Motor neuron (in vitro differentiated cells): ENCODE measurements at places on chromosomes 7 and 10.

DNA sequence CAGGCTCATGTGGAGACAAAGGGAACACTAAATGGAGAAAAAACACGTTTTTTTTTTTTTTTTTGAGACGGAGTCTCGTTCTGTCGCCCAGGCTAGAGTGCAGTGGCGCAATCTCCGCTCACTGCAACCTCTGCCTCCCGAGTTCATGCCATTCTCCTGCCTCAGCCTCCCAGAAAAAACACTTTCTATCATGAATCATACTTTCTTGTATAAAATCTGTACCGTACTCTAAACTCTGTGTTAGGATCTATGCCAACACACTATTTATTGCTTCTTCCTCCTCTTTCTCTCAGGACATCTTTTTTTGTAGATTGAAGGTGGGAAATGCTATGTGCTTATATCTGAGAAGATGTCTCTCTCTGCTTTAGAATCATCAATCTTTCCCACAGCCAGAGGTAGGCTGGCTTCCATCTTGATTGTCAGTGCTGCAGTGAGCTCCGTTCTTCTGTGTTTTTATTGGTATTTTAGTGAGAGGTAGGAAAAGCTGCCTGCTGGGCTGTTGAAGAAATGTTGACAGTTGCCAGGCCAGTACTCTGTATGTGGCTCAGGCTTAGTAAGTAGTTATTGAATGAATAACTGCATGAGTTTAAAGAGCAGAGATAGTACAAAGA lies 101.1 kb downstream of the GPR85 start:
- ATAC-seq = no peak

DNA sequence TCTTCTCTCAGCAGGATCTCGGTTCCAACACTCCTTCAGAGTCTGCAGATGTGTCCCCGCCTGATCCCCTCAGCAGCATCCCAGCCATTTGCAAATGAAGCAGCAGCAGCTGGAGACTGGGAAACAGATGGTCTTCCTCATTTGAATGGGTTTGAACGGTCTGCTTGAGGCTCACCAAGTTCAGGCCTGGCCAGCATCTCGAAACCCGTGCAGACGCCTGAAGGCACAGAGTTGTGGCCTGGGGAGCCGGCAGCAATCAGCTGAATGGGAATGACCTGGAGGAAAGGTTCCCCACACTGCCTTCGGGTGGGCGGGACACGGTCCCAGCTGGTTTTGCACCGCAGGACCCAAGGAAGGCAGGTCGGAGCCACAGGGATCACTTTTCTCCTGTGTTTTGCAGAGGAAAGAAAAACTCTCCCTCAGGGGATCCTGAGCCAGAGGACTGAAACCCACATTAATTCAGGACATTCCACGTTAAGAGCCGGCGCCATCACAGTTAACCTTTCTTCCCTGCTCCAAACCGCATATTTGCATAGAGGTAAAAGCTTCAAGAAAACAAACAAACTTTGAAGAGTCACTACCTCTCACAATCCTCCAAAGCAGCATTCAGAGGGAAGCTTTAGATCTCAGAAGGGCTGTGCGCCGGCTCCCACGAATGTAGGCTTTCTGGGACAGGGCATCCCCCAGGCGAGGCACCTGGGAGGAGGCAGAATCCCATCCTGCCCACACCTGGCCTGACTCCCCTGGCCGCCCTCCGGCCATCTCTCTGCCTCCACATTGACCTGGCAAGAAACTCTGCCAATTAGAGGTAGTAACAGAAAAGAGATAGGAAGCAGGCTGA lies 17.7 kb downstream of the FGFR2 start:
- peak; percentile 86 for ATAC-seq

- no peak for ATAC-seq
Measured at GRCh38 chr7:80278737-80279136, 144.1 kb downstream of the GNAI1 start.

GRCh38 chr10:65394502-65395297 lies 1531.1 kb upstream of the LRRTM3 start:
- peak; percentile 85 for ATAC-seq

DNA sequence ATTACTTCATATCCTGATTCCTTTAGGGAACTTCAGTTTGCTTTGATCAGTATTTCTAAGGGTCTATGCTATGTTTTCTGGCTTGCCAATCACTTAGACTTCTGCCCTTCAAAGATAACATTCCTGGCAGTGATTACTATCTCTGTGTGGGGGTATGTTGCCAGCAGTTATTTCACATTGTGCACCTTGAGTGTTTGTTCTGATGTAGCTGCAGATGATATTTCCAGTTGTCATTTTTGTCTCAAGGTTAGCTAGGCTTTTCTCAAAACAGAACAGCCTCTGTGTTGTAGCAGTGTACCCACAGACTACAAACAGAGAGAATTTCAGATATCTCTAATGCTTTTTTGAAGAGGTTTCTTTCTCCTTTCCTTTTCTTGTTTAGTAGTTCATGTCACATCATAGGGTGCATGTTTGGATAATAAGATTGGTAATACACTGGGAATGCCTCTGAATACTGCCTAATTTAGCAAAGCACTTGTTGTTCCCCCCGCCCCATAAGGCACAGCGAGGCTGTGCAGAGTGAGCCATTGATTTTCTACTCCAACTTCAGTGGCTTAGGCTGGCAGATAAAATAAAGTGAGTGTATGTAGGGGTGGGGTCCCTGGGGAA lies 134.7 kb upstream of the AGR3 start:
- ATAC-seq = no peak

- ATAC-seq = peak; percentile 64
Measured at GRCh38 chr7:117871778-117872538, 1.3 kb downstream of the CTTNBP2 start.

GRCh38 chr10:484441-484924 lies 205.0 kb downstream of the DIP2C start:
- peak; percentile 71 for ATAC-seq

- no peak for ATAC-seq
Measured at GRCh38 chr7:92655346-92655884, 65.2 kb upstream of the FAM133B start.

DNA sequence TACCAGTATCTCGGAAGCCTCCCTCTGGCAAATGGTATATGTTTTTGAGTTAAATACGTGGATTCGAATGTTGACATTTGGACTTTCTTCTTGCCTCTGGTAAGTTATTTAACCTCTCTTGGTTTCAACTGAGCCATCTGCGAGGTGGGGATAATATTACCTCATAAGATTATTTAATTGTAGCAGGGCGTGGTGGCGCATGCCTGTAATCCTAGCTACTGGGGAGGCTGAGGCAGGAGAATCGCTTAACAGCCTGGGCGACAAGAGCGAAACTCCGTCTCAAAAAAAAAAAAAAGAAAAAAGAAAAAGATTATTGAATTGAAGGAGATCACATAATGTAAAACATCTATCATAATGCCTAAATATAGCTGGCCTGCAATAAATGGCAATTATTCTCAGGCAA lies 396 bp upstream of the TAF5 start:
- peak; percentile 2 for ATAC-seq

- ATAC-seq = peak; percentile 36
Measured at GRCh38 chr7:78149787-78150186, 351.2 kb downstream of the PHTF2 start.

DNA sequence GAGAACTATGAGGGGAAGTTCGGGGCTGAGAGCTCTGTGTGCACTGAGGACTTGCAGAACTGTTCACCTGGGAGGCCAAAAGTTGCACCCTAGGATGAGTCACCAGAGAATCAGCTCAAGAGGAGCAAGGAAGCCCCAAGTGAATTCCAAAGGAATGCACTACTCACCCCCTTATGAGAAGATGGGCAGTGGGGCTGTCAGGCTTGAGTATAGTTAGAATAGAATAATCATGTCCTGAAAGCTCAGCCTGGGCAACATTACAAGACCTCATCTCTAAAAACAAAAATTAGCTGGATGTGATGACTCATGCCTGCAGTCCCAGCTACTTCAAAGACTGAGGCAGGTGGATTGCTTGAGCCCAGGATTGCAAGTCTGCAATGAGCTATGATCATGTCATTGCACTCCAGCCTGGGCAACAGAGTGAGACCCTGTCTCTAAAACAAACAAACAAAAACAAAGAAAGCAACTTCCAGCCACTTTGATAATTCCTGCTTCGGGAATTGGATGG lies 30.0 kb downstream of the MAP3K8 start:
- no peak for ATAC-seq

DNA sequence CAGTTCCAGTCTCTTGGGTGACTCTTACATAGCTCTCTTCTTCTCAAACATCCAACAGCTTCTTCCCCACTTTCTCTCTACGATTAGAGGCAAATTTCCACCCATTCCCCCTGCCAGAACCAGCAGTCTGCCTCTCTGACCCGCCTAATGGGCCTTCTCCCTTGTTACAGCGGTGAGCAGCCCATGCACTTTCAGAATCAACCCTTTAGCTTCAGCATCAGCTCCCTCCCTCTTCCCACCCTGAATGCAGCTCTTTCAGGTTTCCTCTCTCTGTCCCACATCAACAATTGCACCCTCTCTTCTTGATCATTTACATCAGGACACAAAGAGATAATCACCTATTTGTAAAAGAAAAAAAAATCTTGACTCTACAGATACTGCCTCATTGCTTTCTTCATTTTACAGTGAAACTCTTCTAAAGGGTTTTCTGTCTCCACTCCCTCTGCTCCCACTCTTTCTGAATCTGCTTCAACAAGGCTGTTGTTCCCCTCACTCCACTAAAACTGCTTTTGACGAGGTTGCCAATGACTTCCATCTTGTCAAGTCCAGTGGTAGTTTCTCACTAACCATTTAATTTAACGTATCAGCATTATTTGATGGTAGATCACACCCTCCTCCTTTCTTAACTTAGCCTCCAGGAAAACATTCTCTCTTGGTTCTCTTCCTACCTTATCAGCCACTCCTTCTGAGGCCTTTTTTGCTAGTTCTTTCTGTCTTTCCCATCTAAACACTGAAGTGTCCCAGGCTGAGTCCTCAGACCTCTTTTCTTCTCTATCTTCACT lies 106.6 kb downstream of the NPY start:
- no peak for ATAC-seq

DNA sequence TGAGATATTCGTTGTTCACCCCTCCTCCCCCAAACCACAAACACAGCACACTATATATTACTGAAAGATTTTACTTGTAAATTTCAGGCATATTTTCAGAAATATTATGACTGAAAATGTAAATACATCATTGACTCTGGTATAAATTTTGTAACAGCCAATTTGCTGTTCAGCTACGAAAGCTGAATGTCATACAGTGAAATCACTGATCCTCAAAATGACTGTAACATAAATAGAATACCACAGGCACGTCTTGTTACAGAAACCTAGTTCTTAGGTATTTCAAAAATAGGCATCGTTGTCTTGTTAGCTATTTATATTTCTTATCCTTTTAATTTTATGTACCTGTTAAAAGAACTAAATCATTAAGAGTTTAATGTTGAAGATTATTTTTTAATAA lies 15.1 kb downstream of the TRUB1 start:
- ATAC-seq = no peak

- ATAC-seq = no peak
Measured at GRCh38 chr7:105102557-105103352, 88.8 kb downstream of the KMT2E start.
